ENCODE measurements at places on chromosomes 6 and 20. TPM values are rescaled to one million over a fixed set of nuclear protein-coding genes. Genes with fewer than 3 reads are reported as not detected.

PRL gene
- not detected for total RNA-seq

PRSS16 gene
- 12.6 TPM for total RNA-seq

EYA4 gene
- 2.4 TPM for total RNA-seq

MAP7 gene
- 48.5 TPM for total RNA-seq

DNMT3B gene
- 1.5 TPM for total RNA-seq

PPP1R14C gene
- total RNA-seq: 63.4 TPM

SLC35F1 gene
- under 0.01 TPM for total RNA-seq

OR12D3 gene
- total RNA-seq: not detected

CTAGE9 gene
- total RNA-seq: not detected

LKAAEAR1 gene
- not detected for total RNA-seq

ID4 gene
- 13.3 TPM for total RNA-seq

ASF1A gene
- 26.0 TPM for total RNA-seq

MYLK4 gene
- total RNA-seq: 0.64 TPM

LST1 gene
- not detected for total RNA-seq

CLPSL2 gene
- total RNA-seq: not detected

HSPA12B gene
- total RNA-seq: not detected

SPDEF gene
- total RNA-seq: 1.4 TPM

ZBTB9 gene
- total RNA-seq: 10.6 TPM

TNF gene
- 0.07 TPM for total RNA-seq

AIF1 gene
- not detected for total RNA-seq

KAT14 gene
- 14.0 TPM for total RNA-seq

FITM2 gene
- 6.8 TPM for total RNA-seq

NELFE gene
- total RNA-seq: 155 TPM

WFDC11 gene
- not detected for total RNA-seq

GTSF1L gene
- total RNA-seq: not detected

Measured in nasal cavity respiratory epithelium epithelial cell of viscerocranial mucosa (primary cell).